Right cardiac atrium (tissue), 5 donors: ENCODE measurements at places on chromosomes 6 and 20. TPM values are rescaled to one million over a fixed set of nuclear protein-coding genes. Genes with fewer than 3 reads are reported as not detected.
A peak's percentile ranks its signal among the peaks of the same experiment; 100 is the strongest.

CD93 gene
- 39.8 TPM for total RNA-seq

HM13 gene
- total RNA-seq = 80.2 TPM

HEY2 gene
- total RNA-seq = 4.6 TPM

LTA gene
- not detected for total RNA-seq

GRCh38 chr6:16305246-16305725, 66.9 kb downstream of the GMPR start:
- no peak for DNase-seq

- no peak for DNase-seq
Measured at GRCh38 chr6:153125032-153125431, 6.0 kb downstream of the RGS17 start.

DNA sequence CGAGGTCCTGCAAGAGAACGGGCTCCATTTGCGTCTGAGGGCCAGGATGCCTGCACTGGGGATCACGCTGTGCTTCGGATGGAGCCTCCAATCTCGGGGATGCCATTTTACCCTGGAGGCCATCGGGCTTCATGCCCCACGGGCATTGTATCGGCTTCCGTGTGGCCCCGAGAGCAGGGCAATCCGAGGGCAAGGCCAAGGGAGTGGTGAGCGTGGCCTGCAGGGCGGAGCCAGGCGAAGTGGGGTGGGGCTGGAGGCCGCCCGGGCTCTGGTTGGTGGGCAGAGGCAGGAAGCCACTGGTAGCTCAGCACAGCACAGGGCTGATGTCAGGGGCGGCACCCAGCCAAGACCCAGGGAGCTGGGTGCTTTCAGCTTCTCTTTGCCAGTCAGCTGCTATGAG, 57.5 kb upstream of the BHLHE23 start:
- DNase-seq = no peak

- DNase-seq = no peak
Measured at GRCh38 chr20:24993337-24994185, 1.0 kb upstream of the APMAP start.

DNA sequence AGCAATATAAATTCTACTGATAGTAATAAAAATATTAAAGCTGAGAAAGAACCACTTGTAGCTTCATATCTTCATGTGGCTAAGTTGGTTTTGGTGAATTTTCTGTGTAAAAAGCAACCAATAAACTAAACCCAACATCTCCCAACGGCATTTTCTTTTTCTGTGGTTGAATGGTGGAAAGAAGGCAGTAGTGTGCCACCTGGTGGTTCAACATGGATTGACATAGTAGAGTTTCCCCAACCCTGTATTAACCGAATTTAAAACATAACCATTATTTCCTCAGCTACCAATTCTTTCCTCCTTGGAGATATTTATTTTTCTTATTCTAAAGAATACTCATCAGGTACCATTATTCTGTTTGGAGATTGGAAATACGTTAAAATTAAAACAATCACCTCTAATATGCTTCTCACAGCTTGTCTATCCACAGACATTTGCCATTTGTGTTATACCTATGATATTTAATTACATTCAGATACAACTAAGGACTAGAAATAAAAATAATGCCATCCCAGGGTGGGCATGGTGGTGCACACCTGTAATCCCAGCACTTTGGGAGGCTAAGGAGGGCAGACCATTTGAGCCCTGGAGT, 117.1 kb upstream of the EEF1E1 start:
- DNase-seq = no peak

- peak; percentile 95 for DNase-seq
Measured at GRCh38 chr6:110958329-110959192, at the start of gene GTF3C6. TSS of gene GTF3C6 (plus strand) at chr6:110958706. CDS start at chr6:110958770, 64 bp downstream.

DNA sequence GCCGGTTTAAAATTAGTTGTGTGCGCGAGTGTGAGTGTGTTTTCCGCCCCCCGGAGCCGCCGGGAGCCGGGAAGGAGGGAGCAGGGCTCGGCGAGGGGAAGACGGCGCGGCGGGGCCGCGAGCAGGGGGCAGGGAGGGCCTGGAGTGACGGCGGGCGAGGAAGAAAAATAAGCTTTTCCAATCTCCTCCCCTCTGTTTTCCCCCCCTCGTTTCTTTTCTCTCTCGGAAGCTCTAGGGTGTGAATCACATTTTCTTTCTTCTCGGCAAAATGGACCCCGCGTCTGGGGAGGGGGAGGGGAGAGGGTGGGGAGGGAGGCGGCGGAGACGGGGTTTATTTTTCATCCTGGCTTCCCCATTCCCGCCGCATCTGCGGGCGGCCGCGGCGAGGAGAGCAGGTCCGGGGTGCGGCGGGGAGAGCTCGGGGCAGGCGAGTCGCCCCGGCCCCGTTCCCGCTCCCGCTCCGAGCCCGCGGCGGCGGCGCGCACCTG, 881 bp downstream of the BICRAL start:
- DNase-seq = peak; percentile 86

DNA sequence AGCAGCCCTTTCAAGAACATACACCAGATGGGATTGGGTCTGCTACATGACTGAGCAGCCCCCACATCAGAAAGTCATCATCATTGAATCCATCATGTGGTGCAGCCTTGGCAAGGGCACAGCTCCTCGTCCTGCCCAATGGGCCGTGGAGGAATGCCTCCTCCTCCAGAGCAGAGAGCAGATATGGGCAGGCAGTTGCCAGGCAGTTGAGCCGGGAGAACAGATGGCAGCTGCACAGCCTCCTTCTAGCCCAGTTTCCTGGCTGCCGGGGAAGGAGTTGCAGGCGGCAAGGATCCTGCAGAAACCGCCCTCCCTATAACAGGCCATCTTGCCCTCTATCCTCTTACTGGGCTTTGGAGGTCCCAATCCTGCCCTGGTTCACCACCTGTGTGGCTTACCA, 11.9 kb upstream of the ZFAND3 start:
- DNase-seq = no peak
